Stimulated activated CD8-positive, alpha-beta memory T cell treated with anti-CD3 and anti-CD28 coated beads, Interleukin-2, amount 100 ng/mL, for 1 hour (primary cell): ENCODE measurements at places on chromosomes 2 and 18.

DNA sequence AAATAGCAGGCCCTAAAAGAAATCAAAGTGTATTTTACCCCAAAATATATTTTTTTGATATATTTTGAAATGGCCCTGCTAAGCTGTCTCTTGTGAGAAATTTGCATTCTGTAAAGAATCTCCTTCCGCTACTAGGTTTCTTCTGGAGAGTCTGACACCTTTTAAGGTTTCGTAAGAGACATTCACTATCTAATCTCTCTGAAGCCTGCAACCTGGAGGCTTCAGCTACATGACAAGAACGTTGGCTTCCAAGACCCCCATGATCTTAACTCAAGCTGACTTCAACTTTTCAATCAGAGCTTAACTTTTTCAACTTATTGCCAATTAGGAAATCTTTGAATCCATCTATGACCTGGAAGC lies 1894.9 kb upstream of the LRRTM1 start:
- no peak for DNase-seq

DNA sequence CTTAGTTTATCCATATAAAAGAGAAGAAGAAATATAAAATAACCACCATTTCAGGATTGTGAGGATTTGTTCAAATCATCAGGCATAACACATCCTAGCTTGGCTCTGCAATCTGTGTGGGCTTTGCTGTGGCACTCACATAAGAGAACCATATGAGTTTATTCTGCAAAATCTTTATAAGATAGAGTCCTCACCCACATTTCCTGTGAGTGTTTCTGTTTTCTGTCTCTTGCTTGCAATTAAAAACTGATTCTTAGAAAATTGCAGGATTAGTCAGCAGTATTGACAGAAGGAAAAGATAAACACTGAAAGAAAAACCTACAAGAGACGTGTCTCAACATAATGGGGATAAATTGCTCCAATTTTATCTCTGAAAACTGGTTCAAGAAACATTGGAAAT lies 258.5 kb downstream of the RND3 start:
- no peak for DNase-seq

DNA sequence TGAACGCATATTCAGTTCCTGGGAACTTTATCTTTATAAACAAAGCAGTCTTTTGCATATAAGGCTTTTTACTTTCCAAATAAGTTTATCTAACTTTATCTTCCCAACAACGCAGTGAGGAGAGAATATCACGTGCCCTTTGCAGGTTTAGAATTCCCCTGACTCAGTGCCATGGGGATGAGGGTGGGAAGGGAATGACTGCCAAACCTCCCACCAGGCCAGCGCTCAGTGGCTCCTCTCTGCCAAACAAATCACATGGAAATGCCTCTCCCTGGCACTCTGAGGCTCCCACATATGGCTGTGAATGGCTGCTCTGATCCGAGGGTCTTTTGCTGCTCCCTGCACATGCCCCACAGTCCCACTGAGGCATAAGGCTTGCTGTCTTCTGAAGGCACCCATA lies 158.3 kb downstream of the DNAH6 start:
- no peak for DNase-seq

DNA sequence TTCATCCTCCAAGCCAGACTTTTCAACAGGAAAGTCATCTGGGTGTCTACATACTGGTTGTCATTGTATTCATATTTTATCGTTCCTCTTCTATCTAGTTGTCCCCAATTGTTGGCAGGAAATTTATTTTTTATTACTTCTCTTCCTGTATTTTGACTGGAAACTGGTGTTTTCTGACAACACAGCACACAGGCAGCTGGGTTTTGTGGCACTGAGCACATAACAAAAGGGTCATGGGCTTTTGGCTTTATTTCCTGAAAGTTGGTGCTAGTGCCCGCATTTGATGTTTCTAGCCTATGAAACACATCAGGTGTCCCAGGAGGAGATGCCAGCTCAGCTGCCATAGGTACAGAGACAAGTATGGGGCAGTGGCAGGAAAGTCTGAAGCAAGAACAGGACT lies 126.4 kb downstream of the TMEM17 start:
- DNase-seq, result no peak

DNA sequence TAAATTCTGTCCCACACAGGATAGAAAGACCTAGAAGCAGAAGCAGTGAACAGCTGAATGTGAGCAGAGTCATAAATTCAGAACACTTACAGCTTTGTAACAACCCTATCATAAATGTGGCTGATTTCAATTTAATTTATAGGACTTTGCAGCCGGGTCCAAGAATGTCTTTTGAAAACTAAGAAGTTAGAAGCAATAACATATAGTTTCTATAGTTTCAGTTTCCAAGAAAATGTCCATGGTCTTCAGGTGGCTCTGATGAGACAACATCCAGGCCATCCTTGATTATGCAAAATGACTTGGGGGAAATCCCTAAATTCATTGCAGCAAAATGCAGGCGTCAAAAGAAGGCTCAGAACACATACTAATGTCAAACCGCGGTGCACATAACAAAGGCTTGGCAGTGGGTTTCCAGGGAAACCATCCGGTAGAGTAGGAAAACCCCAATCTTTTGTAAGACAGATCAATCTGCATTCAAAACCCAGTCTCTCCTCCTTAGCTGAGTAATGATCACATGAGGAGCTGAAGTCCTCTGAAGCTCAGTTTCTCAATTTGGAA lies 442.2 kb upstream of the ID2 start:
- no peak for DNase-seq

GRCh38 chr2:16664052-16664731 lies 1.4 kb downstream of the CYRIA start:
- no peak for DNase-seq

GRCh38 chr2:74387346-74387745 lies 7.2 kb upstream of the DCTN1 start:
- DNase-seq, result no peak

DNA sequence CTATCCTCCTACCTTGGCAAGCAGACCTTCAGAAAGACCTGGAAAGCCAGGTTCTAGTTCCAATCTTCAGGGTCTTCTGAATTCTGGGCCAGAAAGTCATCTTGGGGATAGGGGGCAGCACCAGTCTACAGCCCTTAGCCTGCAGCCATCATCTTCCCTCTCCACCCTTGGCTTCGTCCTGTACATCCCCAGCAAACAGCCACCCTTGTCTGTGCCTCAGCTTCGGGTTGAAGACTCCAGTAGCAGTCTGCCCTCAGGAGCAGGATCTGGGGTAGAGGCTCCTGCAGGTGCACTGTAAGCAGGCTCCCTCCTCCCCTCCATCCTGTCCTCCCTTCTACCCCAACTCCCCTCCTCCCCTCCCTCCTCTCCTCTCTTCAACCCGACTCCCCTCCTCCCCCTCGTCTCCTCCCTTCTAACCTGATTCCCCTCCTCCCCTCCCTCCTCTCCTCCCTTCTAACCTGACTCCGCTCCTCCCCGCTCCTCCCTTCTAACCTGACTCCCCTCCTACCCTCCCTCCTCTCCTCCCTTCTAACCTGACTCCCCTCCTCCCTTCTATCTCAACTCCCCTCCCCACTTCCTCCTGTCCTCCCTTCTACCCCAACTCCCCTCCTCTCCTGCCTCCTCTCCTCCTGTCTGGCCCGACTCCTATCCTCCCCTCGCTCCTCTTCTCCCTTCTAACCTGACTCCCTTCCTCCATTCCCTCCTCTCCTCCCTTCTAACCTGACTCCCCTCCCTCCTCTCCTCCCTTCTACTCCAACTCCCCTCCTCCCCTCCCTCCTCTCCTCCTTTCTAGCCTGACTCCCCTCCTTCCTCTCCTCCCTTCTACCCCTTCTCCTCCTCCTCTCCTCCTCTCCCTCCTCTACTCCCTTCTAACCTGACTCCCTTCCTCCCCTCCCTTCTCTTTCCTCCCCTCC lies 90.1 kb upstream of the SMAD2 start:
- DNase-seq, result no peak

- peak; percentile 12 for DNase-seq
These were observed 483 bp downstream of the TRAPPC8 start for GRCh38 chr18:31942291-31942998.

GRCh38 chr18:56593906-56594305 lies 44.5 kb downstream of the TXNL1 start:
- no peak for DNase-seq
